ENCODE measurements at places on chromosomes 13 and 19.

DNA sequence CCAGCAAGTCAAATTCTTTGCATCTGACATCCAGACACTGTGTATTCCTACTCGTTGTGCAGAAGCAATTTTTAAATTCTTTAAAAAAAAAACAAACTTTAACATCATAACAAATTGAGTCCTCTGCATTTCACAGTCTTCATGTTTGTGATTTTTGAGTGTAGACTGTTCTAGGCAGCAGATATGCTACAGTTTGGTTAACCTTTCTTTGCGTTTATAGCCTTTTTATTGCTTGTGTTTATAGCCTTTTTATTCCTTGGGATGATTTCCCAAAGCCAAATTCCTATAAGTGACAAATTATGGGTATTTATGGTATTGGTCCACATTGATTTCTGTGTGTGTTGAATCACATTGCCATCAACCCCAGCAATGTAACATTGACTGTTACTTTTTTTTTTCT lies 14.9 kb upstream of the RNF113B start:
- DNase-seq = no peak

- no peak for DNase-seq
These were observed 1.1 kb upstream of the GTF3A start for GRCh38 chr13:27423333-27423732.

GRCh38 chr19:30682999-30683536 lies 310.9 kb downstream of the ZNF536 start:
- peak; percentile 77 for DNase-seq

- peak; percentile 24 for DNase-seq
These were observed 10.9 kb upstream of the TLE5 start for GRCh38 chr19:3073159-3073563.

- DNase-seq = peak; percentile 67
These were observed 1.6 kb downstream of the PLEKHG2 start for GRCh38 chr19:39413911-39414608.

GRCh38 chr13:102440259-102440936 lies 38.5 kb upstream of the FGF14 start:
- DNase-seq = no peak

DNA sequence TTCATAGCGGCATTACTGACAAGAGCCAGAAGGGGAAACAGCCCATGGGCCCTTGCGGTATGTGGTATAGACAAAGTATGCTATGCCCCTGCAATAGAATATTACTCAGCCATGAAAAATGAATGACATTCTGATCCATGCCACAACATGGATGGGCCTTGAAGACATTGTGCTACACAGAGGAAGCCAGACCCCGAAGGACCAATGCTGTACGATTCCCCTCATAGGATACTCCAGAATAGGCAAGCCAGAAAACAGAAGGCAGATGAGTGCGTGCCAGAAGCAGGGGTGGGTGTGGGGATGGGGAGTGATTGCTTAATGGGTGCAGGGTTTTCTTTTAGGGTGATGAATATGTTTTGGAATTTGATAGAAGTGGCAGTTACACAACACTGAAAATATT lies 342.0 kb downstream of the TEX29 start:
- no peak for DNase-seq

DNA sequence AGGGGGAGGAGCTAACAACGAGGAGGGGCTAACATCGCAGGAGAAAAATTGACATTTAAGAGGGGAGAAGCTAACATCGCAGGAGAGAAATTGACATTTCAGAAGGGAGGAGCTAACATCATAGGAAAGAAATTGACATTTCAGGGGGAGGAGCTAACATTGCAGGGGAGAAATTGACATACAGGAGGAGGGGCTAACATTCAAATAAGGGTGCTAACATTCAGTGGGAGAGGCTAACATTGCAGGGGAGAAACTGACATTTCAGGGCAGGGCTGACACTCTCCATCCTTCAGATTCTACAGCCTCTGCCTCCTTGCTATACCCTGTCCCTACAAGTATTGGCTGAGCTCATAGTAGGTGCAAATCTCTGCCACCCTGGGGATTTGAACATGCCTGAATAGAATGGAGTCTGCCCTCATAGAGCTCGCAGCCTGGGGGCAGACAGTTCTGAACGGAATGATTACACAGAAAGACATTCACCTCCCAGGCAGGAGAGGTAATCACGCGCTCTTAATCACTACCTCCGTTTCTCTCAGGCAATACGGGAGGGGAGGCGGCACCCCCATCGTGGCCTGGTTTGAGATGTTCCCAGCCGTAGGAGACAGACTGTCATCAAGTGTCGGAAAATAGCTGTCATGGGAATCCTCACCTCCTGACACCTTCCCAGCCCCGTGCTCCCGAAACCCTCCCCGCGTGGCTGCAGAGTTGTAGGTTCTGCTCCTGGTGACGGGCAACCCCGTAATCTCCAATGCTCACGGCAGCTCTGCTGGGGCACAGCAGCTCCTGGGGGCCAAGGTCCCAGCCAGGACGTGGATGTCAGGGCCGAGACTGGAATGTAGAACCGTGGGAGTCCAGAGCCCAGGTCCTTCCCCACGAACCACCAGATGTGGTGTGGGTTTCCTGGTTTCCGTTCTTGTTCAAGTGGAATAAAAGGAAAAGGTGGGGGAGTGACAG lies 9.5 kb downstream of the GPR32 start:
- no peak for DNase-seq

DNA sequence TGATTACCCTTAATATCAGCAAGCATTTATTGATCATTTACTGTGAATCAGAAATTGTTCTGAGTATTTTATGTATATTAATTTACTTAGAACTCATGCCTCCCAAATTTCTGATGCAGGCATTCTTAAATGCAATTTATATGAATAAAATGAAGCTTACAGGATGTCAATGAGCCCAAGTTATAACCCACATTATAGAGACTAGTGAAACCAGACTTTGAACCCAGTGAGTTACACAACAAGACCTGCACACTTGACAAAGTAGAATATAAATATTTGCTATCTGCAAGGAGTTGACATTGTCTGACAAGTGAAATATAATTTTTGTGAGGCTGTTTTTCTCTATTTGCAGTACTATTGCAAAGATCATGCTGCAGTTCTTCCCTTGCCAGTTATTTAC lies 656.0 kb downstream of the GPC5 start:
- DNase-seq = no peak

GRCh38 chr13:46672338-46673090 lies 119.5 kb downstream of the LRCH1 start:
- DNase-seq = no peak

DNA sequence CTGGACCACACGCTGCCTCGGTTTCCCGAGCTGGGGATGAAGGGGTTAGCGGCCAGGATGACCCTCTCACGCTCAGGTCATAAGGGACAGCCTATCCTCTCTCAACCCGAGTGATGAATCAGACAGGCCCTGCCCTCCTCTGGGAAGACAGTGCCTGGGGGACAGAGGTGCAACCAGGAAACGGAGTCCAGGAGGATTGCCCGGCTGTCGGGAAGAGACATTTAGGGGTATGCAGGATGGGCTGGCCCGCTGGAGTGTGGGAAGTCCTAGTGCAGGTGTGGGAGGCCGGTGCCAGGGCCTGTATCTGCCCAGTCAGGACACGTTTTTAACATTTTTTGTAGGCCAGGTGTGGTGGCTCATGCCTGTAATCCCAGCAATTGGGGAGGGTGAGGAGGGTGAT lies 8.3 kb downstream of the LSM7 start:
- no peak for DNase-seq

- DNase-seq = no peak
These were observed 261.9 kb downstream of the KCNRG start for GRCh38 chr13:50277127-50277526.

GRCh38 chr13:65719831-65720230 lies 1510.3 kb downstream of the PCDH9 start:
- no peak for DNase-seq

All from suppressor macrophage (primary cell).